ENCODE measurements at places on chromosomes 2 and 18.

GRCh38 chr2:134718817-134719814 lies at the start of gene TMEM163:
Gene TMEM163, minus strand, starts transcription at chr2:134719000.
- DNase-seq: no peak

DNA sequence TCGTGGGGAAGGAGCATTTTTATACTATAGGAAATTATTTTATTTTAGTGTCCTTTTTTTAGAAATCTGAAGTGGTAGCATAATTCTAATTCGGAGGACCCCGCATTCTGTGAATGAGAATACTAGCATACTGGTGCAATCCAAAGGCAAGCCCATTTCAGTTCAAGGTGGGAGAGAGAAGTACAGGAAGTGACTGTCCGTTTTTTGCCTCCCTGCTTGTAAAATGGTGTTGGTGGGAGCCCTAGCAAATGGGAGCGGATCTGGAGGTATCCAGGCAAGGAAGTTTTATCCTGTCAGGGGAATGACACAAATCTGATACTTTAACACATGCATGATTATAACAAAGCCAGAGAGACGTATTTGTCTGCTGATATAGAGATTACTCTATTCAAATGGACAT lies 141.7 kb downstream of the ESCO1 start:
- DNase-seq: no peak

DNA sequence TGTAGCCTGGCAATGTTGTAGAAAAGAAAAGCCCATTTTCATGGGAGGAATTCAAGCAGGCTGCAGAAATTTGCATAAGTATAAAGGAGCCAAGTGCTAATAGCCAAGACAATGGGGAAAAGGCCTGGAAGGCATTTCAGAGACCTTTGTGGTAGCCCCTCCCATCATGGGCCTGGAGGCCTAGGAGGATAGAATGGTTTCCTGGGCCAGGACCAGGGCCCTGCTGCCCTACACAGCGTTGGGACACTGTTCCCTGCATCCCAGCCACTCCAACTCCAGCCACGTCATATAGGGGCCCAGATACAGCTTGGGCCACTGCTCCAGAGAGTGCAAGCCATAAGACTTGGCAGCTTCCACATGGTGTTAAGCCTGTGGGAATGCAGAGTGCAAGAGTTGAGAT lies 8.1 kb upstream of the ZNF24 start:
- DNase-seq: no peak

DNA sequence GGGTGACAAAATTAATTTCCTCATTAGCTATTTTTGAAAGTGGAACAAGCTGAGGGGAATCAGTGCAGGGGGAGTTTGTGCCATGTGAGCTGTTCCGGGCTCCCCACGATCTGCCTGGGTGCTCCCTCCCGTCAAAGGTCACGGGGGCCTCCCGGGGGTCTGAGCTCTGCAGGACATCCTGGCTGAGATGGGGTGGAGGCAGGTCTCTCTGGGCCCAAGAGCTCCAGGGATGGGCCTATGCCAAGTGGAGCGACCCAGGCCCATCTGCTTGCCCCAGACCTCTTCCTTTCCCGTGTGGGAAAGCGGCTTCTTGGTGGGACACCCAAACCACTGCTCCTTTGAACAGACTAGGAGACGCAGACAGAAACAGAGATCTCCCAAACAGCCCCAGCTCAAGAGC lies 143.3 kb upstream of the ID2 start:
- DNase-seq: no peak

DNA sequence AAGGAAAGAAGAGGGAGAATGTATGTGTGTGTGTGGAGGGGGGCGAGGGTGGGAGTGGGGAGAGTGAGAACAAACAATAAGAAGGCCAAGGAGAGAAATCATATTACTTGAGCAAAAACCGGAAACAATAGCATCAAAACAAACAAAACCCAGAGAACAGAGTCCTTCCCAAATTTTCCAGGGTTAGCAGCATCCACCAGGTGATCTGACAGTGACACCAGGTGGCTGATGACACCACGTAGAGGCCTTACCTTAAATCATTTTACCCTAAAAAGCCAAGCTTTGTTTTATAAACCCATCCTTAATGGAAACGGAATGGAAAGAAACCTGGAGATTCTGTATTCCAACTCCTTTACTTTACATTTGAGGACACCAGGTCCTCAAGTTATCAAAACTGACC lies 42.9 kb downstream of the CDCA7 start:
- DNase-seq: no peak

DNA sequence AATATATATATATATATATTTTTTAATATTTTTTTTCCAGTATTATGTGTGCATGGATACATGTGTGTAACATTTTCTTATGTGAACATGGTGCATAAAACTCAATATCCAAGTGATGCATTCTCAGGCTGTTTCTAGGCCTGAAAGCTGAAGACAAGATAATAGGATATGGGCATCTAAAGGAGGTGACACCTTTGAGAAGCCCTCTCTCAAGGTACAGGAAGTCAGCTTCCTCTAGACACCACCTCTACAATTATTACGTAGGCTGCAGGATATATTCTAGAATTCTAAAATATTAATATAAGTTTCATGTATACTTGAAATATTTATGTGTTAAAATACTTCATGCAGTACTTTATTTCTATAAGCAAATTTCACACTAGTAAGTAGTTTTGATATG lies 327.5 kb downstream of the PTPRM start:
- DNase-seq: no peak

DNA sequence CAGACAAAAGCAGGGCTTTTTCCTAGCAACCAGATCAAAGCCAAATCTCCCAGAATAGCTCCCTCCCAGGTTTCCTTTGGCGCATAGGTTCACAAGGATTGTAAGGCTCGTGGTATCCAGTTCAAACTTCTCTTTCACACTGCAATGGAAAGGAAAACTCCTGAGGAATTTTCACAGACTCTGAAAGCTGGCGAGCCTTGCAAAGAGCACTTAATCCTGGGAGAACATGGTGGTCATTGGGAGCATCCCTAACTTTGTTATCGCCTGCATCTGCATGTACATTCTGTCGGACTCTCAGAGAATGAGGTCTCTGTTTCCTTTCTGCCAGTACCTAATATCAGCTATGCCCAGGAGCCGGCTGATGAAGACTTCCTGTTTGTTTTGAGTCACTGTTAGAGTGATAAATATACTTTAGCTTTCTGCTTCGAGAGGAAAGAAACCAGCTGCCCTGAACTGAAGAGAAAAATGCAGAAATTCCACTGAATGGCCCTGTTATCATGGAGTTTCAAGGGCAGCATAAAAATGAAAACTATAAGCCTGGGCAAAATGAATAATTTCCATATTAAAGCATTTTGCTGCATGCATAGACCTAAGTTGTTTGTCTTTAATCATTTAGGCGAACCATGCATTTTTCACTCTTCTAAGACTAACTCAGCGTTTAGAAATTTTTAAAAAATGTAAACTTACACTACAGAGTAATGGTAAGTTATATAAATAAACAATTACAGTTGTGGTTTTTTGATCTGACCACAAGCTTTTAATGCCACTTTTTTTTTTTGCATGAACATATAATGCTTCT lies 76.4 kb upstream of the ZEB2 start:
- no peak for DNase-seq

DNA sequence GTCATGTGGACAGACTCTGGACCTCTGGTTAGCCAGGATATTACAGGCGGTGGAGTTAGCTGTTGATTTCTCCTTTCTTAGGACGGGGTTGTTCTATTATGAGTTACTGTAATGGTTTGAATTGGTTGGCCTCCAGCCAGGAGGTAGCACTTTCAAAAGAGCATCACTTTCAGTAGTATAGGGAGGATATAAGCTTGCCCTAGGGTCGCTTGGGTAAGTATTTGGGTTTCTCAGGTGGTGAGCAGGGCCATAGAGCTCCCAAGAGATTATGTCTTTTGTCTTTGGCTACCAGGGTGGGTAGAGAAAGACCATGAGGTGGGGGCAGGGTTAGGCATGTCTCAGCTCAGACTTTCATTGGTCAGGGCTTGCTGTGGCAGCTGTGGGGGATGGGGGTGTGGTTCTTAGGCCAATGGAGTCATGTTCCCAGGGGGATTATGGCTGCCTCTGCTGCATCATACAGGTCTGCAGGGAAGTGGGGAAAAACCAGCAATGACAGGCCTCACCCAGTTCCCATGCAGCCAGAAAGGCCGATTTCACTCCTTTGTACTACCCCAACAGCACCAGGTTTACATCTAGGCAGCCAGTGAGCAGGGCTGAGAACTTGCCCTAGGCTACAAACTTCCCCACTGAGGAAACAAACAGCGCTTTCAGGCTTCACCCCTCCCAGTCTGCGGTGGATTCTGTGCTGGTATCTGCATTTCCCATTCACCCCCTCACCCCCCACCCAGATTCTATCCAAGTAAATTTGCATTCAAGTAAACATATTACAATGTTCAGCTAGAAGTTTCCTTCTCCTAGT lies 89.4 kb upstream of the SLC38A11 start:
- DNase-seq: no peak

- no peak for DNase-seq
These were observed 44.1 kb upstream of the CYRIA start for GRCh38 chr2:16709769-16710168.

DNA sequence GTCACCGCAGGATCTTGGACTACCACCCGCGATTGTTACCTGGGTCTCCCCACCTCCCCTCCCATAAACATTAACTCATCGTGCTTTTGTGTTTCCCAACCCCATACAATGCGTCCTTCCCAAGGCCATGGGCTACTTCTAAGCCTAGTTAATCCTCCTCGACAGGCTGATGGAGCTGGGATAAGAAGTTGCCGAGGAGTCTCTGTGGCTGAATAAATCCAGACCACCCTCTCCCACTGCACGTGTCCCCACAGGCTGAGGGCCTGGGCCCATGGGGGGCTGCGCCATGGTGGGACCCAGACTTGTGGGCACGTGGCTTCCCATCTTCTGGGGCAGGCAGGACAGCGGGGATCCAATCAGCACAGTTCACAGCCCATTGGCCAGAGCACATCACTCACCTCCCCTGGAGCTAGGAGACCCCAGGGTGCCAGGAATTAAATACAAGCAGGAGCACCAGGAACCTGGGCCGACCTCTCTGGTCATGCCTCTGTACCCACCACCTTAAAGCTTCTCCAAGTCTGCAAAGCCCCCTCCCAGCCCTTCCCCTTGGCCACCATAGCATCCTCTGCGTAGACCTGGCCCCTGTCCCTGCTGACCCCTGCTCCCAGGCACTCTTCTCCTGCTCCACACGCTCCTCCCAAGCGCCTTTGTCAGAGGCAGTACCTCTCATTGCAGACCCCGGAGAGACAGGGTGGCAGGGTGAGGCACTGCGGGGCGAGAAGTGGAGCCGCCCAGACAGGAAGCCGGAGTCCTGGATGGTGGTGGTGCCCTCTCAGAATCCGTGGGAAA lies 51.0 kb upstream of the ID2 start:
- no peak for DNase-seq

DNA sequence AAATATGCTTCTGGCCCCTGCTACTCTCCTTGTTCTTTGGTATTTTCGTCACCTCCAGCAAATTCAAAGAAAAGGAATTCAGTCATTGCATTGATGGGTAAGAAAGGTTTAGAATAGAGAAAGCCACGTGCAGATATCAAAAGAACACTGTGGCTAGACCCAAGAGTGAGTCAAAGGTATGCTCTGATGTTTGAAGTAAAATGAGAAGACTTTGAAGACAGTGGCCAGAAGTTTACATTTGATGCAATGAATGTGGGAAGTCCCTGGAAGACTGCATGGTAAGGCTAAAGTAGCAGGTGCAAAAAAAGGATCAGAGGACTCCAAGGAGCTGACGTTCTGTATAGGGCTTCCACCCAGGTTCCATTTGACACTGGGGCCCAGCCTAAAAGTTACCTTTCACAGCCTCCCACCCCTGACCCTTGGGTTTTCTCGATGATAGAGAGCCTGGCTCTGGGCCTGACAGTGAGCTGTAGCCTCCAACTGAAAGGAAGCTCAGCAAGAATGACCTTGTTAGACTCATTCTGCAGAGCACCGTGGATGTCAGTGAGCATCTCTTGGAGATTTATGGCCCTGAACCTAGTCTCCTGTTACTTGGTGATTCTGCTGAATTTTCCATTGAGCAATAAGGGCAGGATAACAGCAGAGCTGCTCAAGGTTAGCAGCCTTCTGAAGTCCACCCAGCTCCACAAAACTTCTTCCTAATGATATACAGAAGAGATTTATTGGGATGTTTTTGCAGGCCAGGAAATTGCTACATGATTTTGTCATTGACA lies 223.7 kb upstream of the RBBP8 start:
- DNase-seq: no peak

GRCh38 chr2:233973786-233974185 lies 56.6 kb downstream of the TRPM8 start:
- DNase-seq: no peak

DNA sequence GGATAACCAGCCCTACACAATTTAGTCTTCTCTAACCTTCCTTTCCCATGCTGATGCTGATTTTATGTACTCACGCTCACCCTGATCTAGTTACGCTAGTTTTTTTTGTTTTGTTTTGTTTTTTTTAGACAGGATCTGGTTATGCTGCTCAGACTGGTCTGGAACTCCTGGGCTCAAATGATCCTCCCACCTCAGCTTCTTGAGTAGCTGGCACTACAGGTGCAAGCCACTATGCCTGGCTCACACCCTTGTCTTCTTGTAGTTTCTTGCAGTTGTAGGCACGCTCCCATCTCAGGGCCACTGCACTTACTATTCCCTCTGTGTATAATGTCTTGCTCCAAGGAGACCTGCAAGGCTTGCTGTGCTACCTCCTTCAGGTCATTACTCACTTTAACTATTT lies 6.2 kb downstream of the PELI1 start:
- no peak for DNase-seq

DNA sequence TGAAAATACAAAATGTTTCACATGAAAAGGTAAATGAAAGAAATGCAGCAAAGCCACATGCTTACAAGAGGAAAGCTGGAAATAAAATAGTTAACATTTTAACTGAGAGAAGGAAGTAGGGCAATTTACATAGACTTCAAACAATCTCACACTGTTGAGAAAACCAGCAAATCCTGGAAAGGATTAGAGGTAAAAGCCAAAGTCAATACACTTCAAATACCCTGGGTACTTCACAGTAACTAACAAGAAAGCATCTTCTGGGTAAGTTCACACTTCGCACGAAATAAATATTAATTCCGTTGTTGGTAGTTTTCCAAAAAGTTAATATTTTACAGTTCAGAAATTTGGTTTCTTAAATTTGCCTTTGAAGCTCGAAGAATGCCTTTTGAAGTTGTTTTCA lies 3.5 kb upstream of the ERICH2 start:
- no peak for DNase-seq

DNA sequence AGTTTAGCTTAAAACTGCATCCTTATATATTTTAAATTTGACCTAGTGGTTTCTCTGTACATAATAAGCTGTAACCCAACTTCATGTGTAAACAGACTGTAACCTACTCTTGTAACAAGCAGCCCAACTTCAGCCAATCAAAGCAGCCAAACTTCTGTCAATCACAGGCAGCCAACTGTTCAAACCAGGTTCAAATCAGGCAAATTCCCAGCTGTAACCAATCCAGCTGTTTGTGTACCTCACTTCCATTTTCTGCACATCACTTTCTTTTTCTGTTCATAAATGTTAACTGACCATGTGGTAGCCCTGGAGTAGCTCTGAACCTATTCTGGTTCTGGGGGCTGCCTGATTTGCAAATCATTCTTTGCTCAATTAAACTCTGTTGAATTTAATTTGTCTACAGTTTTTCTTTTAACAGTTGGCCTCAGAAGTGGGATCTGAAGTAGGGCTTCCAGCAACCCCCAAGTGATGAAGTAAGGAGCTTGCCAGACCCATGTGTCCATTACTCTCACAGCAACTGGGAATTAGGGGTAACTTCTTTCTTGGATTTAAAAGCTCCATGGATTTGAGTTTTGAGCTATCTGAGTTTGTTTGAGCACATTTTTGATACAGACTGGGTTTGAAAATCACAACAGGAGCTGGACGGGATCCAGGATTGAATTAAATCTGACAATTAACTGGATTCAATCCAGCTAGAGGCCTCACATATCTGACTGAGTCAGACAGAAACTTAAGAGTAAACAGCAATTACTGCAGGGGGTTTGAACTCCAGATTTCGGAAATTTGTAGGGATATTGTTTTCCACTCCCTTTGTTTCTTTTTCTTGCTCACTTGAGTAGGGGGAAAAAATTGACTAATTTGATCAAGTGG lies 1569.7 kb upstream of the SLC39A10 start:
- DNase-seq: no peak
